ENCODE measurements at places on chromosomes 13 and 19.

DNA sequence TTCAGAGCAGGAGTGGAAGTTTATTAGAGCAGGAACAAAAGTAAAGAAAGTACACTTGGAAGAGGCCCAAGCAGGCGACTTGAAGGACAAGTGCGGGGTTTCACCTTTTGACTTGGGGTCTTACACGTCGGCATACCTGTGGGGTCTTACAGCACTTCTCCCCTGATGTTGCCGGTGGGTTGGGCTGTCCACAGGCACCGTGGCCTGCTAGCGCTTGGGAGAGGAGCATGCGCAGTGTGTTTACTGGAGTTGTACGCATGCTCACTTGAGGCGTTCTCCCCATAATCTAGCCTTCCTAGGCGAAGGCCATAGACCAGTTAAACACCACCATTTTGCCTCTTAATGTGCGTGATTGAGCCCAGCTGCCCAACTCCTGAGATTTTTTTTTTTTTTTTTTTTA lies 25.0 kb upstream of the PLEKHF1 start:
- H3K4me3 ChIP-seq = no peak overlapping the region
- H3K4me1 ChIP-seq = peaks cover 1% of the 10 kb centered on the region
- H3K27me3 ChIP-seq = peaks cover 11% of the 10 kb centered on the region
- no peaks in the 10 kb centered on the region for H3K36me3 ChIP-seq
- H3K27ac ChIP-seq = no peak overlapping the region

GRCh38 chr13:66171920-66172319 lies 1058.2 kb downstream of the PCDH9 start:
- DNase-seq = no peak
- no peaks in the 10 kb centered on the region for H3K4me1 ChIP-seq
- no peaks in the 10 kb centered on the region for H3K36me3 ChIP-seq
- no peak overlapping the region for H3K27ac ChIP-seq
- no peak overlapping the region for H3K4me3 ChIP-seq

DNA sequence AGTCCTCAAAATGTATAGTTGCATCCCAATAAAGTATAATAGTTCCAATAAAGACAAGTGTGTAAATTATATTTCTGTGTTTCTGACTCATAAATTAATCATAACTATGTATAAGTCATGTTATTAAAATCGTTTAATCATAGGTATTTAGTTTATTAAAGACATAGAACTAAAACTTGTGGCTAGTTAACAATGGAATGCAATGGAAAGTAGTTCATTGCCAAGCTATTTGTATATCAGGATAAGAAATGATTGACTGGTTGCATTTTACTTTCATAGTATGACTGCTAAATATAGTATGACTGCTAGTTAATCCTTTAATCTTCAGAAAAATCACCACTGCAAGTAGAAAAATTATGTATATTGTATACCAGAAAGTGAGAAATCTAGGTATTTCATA lies 16.9 kb downstream of the COG3 start:
- H3K27me3 ChIP-seq = no peaks in the 10 kb centered on the region
- no peak for DNase-seq
- peaks cover 14% of the 10 kb centered on the region for H3K4me1 ChIP-seq
- H3K27ac ChIP-seq = peak overlapping the region; percentile 38

DNA sequence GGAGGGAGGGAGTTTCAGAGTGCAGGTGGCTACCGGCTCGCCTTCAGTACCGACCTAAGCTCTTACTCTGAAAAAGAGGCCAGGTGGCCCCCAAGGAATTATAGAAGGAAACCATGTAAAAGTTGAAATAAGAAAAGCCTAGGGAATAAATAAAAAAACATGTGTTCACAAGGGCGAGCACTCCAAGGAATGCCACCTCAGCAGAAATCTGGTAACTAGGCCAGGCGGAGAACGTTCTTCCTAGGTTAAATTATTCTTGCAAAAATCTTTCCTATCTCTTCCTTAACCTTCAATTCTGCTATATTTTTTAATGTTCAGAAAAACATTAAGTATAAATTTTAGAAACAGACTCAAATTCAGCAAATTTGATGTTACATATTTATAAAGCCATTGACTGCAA lies 1260.3 kb upstream of the SLC10A2 start:
- no peaks in the 10 kb centered on the region for H3K4me1 ChIP-seq
- no peaks in the 10 kb centered on the region for H3K36me3 ChIP-seq
- H3K27ac ChIP-seq = no peak overlapping the region
- no peak for DNase-seq
- H3K4me3 ChIP-seq = no peak overlapping the region
- no peaks in the 10 kb centered on the region for H3K27me3 ChIP-seq

DNA sequence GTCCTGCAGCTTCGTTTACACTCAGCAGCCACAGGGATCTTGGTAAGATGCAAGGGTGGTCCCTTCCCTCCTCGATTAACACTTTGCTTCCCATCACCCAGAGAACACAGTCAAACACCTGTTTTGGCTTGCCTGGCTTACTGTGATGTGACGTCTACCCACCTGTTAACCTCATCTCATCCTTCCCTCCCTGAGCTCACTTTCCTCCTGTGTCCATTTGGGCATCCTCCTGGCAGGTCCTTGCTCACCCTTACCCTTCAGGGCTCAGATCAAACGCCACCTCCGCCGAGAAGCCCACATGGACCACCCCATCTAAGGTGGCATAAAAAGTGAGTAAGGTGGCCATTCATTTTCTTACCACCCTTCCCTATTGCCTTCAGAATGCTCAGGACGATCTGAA lies 9.2 kb downstream of the FIZ1 start:
- peak; percentile 59 for DNase-seq
- H3K27ac ChIP-seq = no peak overlapping the region
- H3K27me3 ChIP-seq = no peaks in the 10 kb centered on the region
- no peak overlapping the region for H3K4me3 ChIP-seq
- peaks cover 12% of the 10 kb centered on the region for H3K4me1 ChIP-seq

DNA sequence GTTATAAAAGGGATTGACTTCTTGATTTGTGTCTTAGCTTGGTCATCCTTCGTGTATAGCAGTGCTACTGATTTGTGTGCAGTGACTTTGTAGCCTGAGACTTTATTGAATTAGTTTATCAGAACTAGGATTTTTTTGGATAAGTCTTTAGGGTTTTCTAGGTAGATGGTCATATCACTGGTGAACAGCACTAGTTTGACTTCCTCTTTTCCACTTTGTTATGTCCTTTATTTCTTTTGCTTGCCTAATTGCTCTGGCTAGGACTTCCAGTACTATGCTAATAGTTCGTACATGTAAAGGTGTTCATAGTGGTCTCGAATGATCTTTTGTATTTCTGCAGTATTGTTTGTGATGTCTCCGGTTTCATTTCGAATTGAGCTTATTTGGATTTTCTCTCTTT lies 145.4 kb downstream of the DNAJC3 start:
- no peaks in the 10 kb centered on the region for H3K27me3 ChIP-seq
- peaks cover 10% of the 10 kb centered on the region for H3K36me3 ChIP-seq
- no peaks in the 10 kb centered on the region for H3K4me1 ChIP-seq

DNA sequence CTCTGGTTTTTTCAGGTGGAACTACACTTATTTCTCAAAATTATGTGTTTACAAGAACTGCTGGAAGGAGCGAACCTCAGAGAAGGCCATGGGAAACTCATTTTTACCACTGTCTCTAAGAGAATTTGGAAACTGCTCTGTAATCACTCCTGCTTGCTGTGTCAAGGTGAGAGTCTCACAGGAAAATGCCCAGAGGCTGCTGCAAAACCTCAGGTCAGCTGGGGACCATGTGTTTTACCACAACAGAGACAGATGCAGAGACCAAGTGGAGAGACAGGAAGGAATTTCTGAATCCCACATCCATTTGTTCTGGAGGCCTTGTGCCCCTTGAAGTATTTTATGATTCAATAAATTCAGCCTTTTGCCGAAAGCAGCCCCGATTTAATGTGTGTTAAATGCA lies 743.8 kb upstream of the SLC10A2 start:
- no peak overlapping the region for H3K27ac ChIP-seq
- no peaks in the 10 kb centered on the region for H3K36me3 ChIP-seq
- H3K4me1 ChIP-seq = no peaks in the 10 kb centered on the region
- no peaks in the 10 kb centered on the region for H3K27me3 ChIP-seq
- no peak for DNase-seq

DNA sequence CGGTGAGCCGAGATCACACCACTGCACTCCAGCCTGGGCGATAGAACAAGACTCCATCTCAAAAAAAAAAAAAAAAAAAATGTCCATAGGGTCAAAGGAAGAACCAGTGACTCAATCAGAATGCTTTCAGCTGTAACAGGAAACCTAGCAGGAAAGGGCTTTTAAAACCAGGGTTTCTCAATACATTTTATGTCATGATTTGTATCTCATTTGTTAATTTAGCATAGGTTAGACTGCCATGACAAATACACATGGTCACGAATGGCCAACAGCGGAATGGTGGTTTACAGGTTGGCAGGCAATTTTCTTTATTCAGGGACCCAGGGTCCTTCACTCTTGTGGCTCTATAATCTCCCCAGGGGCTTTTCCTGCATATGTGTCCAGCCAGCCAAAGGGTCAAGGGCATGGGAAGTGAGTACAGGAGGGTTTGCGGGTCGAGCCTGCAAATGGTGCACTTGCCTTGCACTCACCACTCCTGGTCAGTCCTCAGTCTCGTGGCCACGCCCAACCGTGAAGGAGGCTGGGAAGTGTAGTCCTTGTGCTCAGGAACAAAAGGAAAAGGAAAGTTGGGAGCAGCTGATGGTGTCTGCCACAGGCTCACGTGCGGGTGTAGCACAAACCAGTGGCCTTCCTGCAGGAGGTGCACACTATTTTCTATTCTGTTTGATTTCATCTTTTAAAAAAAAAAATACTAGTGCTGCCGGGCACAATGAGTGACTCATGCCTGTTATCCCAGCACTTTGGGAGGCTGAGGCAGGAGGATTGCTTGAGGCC lies 14.8 kb downstream of the DHX34 start:
- no peaks in the 10 kb centered on the region for H3K4me1 ChIP-seq
- no peak overlapping the region for H3K27ac ChIP-seq
- peaks cover 39% of the 10 kb centered on the region for H3K36me3 ChIP-seq
- H3K4me3 ChIP-seq = no peak overlapping the region

DNA sequence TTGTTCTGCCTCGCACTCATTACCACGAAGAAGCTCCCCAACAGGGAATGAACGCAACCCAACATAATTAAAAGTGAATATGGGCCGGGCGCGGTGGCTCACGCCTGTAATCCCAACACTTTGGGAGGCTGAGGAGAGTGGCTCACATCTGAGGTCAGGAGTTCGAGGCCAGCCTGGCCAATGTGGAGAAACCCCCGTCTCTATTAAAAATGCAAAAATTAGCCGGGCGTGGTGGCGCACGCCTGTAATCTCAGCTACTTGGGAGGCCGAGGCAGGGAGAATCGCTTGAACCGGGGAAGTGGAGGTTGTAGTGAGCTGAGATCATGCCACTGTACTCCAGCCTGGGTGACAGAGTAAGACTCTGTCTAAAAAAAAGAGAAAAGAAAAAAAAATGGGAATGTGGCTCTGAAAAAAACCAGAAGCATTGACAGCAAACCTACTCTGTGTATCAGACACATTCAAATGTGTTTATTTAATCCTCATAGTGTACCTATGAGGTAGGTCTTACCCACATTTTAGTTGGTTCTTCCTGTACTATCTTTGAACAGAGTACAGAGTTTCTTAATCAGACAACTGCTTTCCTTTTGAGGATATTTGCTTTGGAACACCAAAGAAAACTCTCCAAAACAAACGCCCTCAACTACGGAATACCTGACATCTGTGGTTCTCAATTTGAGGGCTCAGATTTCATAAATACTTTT lies 70.0 kb downstream of the NUFIP1 start:
- DNase-seq = no peak
- H3K4me3 ChIP-seq = peak overlapping the region; percentile 76
- no peaks in the 10 kb centered on the region for H3K36me3 ChIP-seq
- H3K4me1 ChIP-seq = peaks cover 34% of the 10 kb centered on the region
- peak overlapping the region; percentile 96 for H3K27ac ChIP-seq

DNA sequence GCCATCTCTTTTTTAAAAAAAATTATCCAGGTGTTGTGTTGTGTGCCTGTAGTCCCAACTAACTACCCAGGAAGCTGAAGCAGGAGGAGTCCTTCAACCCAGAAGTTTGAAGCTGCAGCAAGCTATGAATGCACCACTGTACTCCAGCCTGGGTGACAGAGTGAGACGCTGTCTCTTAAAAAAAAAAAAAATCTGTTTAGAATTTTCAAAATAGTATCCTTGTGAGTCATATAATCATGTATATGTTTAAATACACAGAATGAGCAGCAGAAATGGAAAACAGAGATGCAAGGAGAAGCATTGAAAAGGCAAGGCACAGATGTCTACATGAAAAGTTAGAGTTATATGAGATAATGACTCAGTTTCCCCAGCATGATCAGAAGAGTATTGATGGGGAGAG lies 31.2 kb downstream of the SYDE1 start:
- peaks cover 5% of the 10 kb centered on the region for H3K4me1 ChIP-seq
- H3K4me3 ChIP-seq = no peak overlapping the region

- peak; percentile 23 for DNase-seq
- peaks cover 12% of the 10 kb centered on the region for H3K27me3 ChIP-seq
- H3K4me3 ChIP-seq = no peak overlapping the region
- no peaks in the 10 kb centered on the region for H3K4me1 ChIP-seq
Observed at GRCh38 chr19:55433292-55433691, 9.8 kb downstream of the SHISA7 start.

GRCh38 chr19:28445826-28446225 lies 767.1 kb downstream of the UQCRFS1 start:
- DNase-seq = no peak
- H3K36me3 ChIP-seq = no peaks in the 10 kb centered on the region
- H3K4me1 ChIP-seq = no peaks in the 10 kb centered on the region
- no peak overlapping the region for H3K27ac ChIP-seq

DNA sequence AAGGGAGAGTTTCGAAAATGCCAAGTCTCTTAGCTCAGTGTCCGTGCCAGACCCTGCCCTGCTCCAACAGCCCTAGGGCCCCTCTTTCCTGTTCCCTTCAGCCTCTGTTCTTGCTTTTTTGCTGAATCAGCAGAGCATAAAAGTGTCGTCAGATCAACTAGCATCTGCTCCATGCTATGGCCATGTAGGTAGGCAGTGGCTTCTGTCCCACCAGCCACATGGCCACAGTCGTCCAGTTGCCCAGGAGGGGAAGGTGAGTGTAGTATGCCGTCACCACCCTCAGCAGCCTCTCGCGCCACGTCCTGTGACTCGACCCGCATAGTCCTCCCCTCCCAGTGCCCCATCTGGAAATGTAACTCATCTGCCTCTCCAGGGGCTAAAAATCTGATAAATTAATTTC lies 50.9 kb upstream of the ATP11A start:
- H3K4me1 ChIP-seq = no peaks in the 10 kb centered on the region
- H3K27me3 ChIP-seq = peaks cover 49% of the 10 kb centered on the region
- no peak for DNase-seq
- no peaks in the 10 kb centered on the region for H3K36me3 ChIP-seq
- H3K4me3 ChIP-seq = no peak overlapping the region

- no peaks in the 10 kb centered on the region for H3K27me3 ChIP-seq
- no peak for DNase-seq
- H3K36me3 ChIP-seq = no peaks in the 10 kb centered on the region
- no peak overlapping the region for H3K4me3 ChIP-seq
- H3K27ac ChIP-seq = no peak overlapping the region
Observed at GRCh38 chr13:48715977-48716376, 62.2 kb downstream of the CYSLTR2 start.

DNA sequence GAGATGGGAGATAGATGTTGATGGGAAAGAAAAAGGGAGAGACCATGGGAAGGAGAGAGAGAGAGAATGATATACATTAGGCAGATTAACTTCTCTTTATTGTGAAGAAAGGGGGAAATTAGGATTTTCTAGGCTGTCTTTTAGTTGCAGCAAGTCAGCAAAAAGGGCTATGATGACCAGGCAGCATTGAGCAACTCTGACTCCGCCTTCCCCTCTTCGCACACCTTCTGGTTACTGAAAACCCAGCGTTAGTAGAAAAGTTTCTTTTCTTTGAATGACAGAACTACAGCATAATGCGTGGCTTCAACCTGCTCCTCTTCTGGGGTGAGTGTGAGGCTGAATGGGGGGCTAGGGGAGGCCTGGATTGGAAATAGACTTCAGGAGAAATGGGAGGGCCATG lies at the start of gene ADGRE1:
ADGRE1 (plus strand) TSS at position 264 of the 400 bp plus-strand sequence; CDS start at position 294, 30 bp downstream.
- no peaks in the 10 kb centered on the region for H3K4me1 ChIP-seq
- H3K4me3 ChIP-seq = no peak within 1 kb of the TSS
- DNase-seq = no peak
- H3K36me3 ChIP-seq = no peaks in the 10 kb centered on the region

Measured in osteoblast (primary cell).